ENCODE measurements at places on chromosomes 6 and 20. TPM values are rescaled to one million over a fixed set of nuclear protein-coding genes. Genes with fewer than 3 reads are reported as not detected.

The GSTA2 gene
- not detected for total RNA-seq

- no peak for DNase-seq
Measured at GRCh38 chr20:965956-966355, 36.2 kb downstream of the RSPO4 start.

DNA sequence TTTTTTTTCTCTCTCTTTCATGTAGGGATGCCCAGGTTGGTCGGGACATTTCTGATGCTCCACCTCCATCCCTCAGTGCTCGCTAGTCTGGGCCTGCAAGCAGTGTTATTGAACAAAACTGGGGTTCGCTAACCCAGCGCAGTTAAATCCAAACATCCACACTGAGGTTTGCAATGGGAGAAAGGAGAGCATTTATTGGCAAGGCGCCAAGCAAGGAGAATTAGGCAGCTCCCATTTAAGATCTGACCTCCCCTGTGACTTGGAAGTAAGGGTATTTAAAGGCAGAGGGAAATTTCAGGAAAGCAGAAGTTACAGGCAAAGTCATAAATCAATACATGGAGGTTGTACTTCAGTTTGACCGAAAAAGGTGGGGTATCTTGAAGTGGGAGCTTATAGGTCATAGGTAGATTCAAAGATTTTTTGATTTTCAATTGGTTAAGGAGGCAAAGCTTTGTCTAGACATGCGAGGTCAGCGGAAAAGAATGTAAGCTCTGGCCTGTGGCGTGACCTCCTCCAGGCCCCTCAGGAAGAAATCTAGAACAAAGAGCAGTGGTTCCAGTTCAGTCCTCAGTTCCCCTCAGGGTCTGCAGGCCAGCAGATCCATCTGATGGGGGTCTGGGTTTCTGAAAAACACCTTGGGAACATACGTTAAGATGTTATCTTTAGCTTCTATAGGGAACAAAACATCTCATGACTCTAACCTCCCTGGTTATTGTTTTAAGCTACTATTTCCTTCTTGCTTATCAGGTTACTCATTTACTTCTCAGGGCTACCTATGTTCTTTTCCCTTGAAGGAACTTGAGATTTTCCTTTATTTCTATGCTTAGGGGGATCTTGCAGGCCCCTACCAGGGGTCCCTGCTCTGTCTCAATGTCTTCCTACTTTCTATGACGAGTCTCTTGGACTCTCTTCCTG lies 66.0 kb upstream of the KIF16B start:
- DNase-seq: no peak

The EYS gene
- not detected for total RNA-seq

GRCh38 chr20:4014031-4014474 lies 1.3 kb downstream of the RNF24 start:
- DNase-seq: no peak

GRCh38 chr6:22470454-22471131 lies 98.8 kb upstream of the HDGFL1 start:
- no peak for DNase-seq

The OR12D3 gene
- total RNA-seq: not detected

GRCh38 chr6:162726947-162727321 lies 632 bp downstream of the PRKN start:
- no peak for DNase-seq

The CLPSL2 gene
- not detected for total RNA-seq

The RNF39 gene
- total RNA-seq: not detected

The MCCD1 gene
- not detected for total RNA-seq

GRCh38 chr20:63430891-63431290 lies 41.6 kb downstream of the KCNQ2 start:
- DNase-seq: no peak

The RIMS4 gene
- 0.80 TPM for total RNA-seq

DNA sequence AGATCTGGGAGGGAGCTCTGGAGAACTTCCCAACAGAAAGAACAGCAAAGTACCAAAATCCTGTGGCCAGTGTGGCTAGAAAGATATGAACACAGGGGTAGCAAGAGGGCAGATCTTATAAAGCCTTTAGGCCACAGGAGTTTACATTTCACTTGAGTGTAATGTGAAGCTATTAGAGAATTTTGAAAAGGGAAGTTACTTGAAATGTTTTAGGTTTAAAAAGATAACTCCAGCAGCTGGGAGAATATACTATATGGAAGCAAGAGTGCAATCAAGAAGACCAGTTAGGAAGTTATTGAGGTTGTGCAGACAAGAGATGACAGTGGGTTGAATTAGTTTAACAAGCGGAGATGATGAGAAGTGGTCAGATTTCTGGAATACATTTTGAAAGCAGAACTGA lies 7.9 kb downstream of the SUPT3H start:
- DNase-seq: no peak

The SLC22A1 gene
- 0.38 TPM for total RNA-seq

DNA sequence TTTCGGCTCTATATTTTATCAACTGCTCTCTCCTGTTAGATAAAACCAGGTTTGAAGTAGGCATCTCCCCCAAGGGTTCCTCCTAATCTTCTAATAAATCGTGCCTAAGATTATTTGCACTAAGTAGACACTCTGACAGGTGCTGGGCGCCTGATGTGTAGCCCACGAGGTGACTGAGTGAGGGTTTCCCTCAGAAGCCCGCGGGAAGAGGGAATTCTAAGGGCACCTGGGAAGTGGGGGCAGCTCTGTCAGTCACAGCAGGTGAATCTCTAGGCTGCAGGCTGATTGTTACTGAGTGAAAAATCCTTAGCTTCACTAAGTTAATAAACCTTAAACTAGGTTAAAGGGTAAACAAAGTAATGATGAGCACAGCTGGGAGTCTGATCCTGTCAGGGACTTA lies 68.2 kb downstream of the PXDC1 start:
- no peak for DNase-seq

GRCh38 chr6:142887517-142887916 lies 57.5 kb downstream of the HIVEP2 start:
- DNase-seq: no peak

The CYP24A1 gene
- not detected for total RNA-seq

The NDUFAF4 gene
- total RNA-seq: 75.2 TPM

The GRM1 gene
- total RNA-seq: 0.52 TPM

The RBBP8NL gene
- total RNA-seq: not detected

All from left cardiac atrium (tissue), 4 donors.